ENCODE measurements at places on chromosomes 2 and 18. TPM values are rescaled to one million over a fixed set of nuclear protein-coding genes. Genes with fewer than 3 reads are reported as not detected.
A peak's percentile ranks its signal among the peaks of the same experiment; 100 is the strongest.

- no peak for DNase-seq
Observed at GRCh38 chr2:218368150-218368528, 11.5 kb downstream of the CATIP start.

- DNase-seq = peak; percentile 71
Observed at GRCh38 chr18:34661464-34662087, 48.5 kb upstream of the DTNA start.

GRCh38 chr2:14616342-14616741 is 16.2 kb upstream of the LRATD1 start:
- DNase-seq = no peak

- no peak for DNase-seq
Observed at GRCh38 chr2:190742431-190742830, 93.5 kb downstream of the NAB1 start.

GRCh38 chr2:176493226-176493825 is 224.1 kb downstream of the MTX2 start:
- no peak for DNase-seq

- DNase-seq = no peak
Observed at GRCh38 chr2:164661349-164661748, 40.1 kb upstream of the GRB14 start.

DNA sequence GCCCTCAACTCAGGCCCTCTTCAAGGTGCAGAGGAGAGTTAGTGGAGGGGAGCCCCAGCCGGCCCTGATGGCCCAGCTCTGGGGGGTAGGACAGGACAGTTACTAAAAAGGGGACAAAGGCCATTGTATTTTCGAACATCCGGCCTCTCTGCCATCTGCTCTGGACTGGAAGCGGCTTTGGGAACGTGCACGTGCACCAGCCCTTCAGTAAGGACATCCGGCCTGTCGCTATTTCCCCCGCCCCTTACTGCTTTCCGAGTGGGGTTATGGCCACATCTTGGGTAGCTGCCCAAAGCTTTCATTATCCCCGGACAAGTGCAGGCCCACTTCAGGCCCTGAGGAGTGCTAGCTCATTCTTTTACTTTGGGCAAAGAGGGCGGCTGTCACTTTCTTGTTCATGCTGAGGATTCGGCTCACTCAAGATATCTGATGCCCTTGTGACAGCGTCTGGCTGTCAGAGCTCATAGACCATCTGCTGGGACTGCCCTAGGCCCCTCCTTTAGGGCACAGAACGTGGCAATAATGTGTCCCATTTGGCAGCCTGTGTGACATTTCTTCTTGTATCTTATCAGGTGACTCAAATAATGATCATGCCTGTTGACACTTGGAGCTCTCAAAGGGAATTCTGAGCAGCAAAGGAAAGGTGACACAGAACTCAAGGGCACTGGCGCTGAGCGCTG is 17.5 kb downstream of the SLC4A3 start:
- peak; percentile 58 for DNase-seq

- DNase-seq = no peak
Observed at GRCh38 chr2:26674002-26674751, 18.3 kb upstream of the KCNK3 start.

- DNase-seq = peak; percentile 97
Observed at GRCh38 chr2:188293601-188294351, 2.1 kb downstream of the GULP1 start.

GRCh38 chr2:81355436-81355835 is 1050.9 kb upstream of the LRRTM1 start:
- no peak for DNase-seq

DNA sequence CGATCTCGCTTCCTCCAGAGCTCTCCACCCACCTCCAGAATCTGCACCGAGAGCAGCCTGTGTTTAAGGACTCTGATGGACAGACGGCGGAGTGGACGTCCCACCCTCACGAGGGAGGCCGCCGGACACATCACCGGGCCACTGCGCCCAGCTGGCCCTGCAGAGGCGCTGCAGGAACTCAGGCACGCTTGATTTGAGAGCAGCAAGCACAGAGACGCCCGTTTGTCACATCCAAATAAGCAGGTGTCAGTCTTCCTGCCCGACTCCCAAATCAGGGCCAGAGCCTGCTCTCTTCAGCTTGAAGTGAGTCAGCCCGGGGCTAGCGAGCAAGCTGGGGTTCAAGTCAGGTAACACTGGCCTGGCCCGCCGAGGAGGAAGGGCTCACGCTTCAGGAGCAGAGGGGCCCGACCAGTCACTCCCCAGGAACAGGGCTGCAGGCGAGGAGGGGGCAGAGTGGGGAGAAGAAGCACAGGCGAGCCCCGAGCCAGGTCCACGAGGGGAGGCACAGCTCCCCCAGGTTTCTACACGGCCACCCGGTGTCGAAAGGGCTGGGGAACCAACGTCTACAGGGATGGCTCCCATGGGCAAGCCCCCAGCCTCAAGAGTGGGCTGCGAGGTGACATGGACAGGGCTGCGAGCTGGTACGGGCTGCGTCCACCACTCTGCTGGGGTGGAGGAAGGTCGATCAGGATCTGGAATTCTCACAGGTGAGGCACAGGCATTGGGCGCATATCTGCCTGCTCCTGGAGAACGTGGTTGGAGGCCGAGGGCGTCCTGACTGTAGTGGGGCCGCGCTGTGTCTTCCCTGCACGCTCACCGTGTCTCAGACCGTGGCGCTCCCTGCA is 52.5 kb upstream of the CTDP1 start:
- no peak for DNase-seq

- no peak for DNase-seq
Observed at GRCh38 chr2:46087492-46087891, 209.7 kb upstream of the EPAS1 start.

- no peak for DNase-seq
Observed at GRCh38 chr2:35714883-35715282, 640.7 kb upstream of the CRIM1 start.

DNA sequence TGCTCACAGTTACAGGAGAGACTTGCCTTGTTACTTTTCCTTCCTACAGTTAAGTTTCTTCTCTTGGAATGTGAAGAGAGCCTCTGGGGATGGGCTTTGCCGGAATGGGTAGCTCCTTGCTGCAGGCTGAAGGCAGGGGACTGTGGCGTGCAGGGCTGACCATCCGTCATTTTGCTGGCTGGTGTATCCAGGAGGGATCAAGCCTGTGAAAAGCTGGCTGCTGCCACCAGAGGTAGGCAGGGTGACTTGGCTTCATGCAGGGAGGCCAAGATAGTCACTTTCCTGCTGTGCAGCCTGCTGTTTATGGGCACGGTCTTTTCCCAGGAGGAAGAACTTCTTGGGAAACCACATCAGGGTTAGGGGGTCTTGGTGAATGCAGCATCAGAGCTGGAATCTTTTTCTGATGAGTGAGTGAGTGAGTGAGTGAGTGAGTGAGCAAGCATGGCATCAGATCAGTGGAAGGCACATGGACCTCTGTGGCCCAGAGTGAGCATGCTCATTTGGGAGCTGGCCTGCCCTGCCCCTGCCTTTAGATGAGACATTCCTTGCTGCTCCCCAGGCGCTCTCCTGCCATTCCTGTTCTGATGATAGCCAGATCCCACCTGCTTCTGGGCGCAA is 33.0 kb downstream of the FHOD3 start:
- no peak for DNase-seq

DNA sequence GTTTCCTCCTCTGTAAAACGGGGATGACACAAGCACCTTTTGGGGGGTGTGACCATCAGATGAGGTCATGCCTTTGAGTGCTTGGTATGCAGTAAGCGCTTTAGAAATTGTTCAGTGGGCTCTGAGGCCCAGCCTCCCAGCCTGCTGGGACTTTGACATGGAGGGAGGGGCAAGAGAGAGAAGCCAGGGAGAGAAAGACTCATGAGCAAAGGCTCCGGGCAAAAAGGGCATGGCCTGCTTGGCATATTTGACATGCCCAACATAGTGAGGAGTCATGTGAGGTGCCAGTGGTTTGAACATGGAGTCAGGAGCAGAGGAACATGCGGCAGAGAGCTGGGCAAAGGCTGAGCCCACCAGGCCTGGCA is 14.0 kb downstream of the TNS1 start:
- no peak for DNase-seq

GRCh38 chr2:157876786-157877138 is 632 bp upstream of the ACVR1 start:
- DNase-seq = no peak

GRCh38 chr2:128638341-128639119 is 319.9 kb upstream of the HS6ST1 start:
- peak; percentile 89 for DNase-seq

- DNase-seq = no peak
Observed at GRCh38 chr2:69067866-69068265, 54.9 kb downstream of the ANTXR1 start.

The CEP68 gene
- total RNA-seq = 14.1 TPM

The PREB gene
- total RNA-seq = 64.8 TPM

The C2orf92 gene
- total RNA-seq = 1.3 TPM

The ACTR1B gene
- total RNA-seq = 31.6 TPM
